ENCODE measurements at places on chromosomes 2 and 18. TPM values are rescaled to one million over a fixed set of nuclear protein-coding genes. Genes with fewer than 3 reads are reported as not detected.

DNA sequence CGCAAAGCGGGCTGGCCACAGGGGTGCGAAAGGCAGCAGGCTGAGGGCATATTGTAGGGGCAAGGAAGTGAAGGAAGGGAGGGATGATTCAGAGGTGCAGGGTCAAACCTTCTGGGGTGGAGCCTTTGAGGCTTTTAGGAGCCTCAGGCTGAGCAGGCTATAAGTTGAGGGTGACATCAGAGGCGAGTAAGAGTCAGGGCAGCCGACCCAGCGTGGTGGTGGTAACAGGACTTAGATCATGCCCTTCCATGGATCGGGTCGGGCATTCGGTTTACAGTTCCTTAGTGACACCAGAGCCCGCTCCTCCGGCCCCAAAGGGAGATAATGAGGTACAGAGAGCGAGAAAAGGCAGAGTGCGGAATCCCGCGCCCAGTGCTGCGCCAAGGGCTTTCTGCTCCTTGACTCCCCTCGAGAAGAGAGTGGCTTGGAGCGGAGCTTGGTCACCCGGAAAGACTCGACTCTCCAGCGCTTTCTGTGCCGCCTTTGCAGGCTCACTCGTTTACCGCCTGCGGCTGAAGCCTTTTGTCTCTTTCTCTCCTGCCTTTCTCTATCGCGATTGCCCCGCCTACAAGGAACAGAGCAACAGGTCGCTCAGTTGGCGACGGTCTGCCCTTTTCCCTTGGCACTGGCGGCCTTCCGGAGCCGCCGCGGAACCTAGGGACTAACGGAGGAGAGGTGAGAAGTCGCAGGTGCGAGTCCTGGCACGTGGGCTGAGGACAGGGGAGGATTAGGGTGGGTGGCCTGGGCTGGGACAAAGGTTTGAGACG lies 720 bp downstream of the LBX2 start:
- DNase-seq, result peak; percentile 25

GRCh38 chr2:62184512-62185230 lies 11.2 kb upstream of the B3GNT2 start:
- DNase-seq, result no peak

GRCh38 chr2:99597616-99598015 lies 107.8 kb upstream of the REV1 start:
- DNase-seq, result no peak

GRCh38 chr2:105143467-105144151 lies 97.9 kb upstream of the GPR45 start:
- DNase-seq, result peak; percentile 65

GRCh38 chr2:167537743-167538142 lies 649.5 kb downstream of the XIRP2 start:
- DNase-seq, result no peak

- no peak for DNase-seq
Measured at GRCh38 chr2:237312021-237312755, 101.8 kb downstream of the COL6A3 start.

DNA sequence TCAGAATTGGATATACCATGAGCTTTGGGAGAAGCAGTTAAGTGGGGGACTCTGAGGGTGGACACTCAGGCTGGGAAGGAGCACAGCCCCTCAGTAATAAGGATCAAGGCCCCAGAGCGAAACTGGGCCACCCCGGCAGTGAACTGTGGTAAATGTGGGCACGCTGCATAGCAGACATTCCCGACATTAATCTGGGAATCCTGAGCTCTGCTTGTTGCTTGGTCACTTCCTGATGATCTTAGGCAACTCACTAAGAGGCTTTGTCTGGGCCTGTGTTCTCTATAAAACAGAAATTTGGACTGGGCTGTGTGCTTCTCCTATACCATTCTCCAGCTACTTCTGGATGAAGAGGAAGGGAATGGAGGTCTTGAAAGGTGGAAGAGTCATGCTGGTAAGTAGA lies 4.8 kb downstream of the TGFBRAP1 start:
- peak; percentile 85 for DNase-seq

GRCh38 chr2:96546321-96546720 lies 9.8 kb downstream of the ARID5A start:
- no peak for DNase-seq

- peak; percentile 95 for DNase-seq
Measured at GRCh38 chr18:3595369-3596273, 145.6 kb downstream of the TGIF1 start.

- DNase-seq, result no peak
Measured at GRCh38 chr2:170530284-170530745, 184.8 kb upstream of the SP5 start.

- DNase-seq, result no peak
Measured at GRCh38 chr18:23584019-23584983, 2.0 kb downstream of the NPC1 start.

DNA sequence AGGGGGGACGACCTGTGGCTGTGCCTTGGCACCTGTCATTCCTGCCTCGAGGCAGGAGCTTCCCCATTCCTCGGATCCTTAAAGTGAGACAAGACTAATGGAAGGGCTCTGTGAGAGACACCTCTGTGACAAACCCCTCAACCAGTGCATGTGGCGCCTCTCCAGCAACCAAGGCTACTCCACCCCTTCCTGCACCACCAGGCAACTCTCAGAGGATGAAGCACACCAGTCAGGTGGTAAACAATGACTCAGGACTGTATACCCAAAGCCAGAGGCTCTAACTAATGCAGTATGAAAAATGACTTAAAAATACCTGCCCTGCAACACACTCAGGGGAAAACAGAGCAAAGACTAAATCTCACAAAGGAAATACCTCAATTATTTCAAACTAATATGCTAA lies 136.9 kb downstream of the UXS1 start:
- DNase-seq, result peak; percentile 65

PRKD3 gene
- 43.0 TPM for total RNA-seq

CACNB4 gene
- total RNA-seq, result 0.17 TPM

RPE gene
- 102 TPM for total RNA-seq

ANKRD23 gene
- 1.7 TPM for total RNA-seq

LOXHD1 gene
- total RNA-seq, result not detected

PDE11A gene
- 0.19 TPM for total RNA-seq

SLC4A5 gene
- 1.5 TPM for total RNA-seq

ORC4 gene
- total RNA-seq, result 38.9 TPM

NT5DC4 gene
- total RNA-seq, result 1.8 TPM

ERFE gene
- total RNA-seq, result 3.2 TPM

TUBA4B gene
- total RNA-seq, result not detected

Measured in mammary epithelial cell (primary cell).